Activated CD4-positive, CD25-positive, alpha-beta regulatory T cell treated with anti-CD3 and anti-CD28 coated beads, Interleukin-2, amount 50 U/mL, for 72 hours (primary cell): ENCODE measurements at places on chromosomes 11 and 22.
A peak's percentile ranks its signal among the peaks of the same experiment; 100 is the strongest.

GRCh38 chr11:26070714-26071380 is 261.1 kb upstream of the ANO3 start:
- DNase-seq = no peak

- no peak for DNase-seq
These were observed 57.8 kb downstream of the SBF1 start for GRCh38 chr22:50416996-50417395.

DNA sequence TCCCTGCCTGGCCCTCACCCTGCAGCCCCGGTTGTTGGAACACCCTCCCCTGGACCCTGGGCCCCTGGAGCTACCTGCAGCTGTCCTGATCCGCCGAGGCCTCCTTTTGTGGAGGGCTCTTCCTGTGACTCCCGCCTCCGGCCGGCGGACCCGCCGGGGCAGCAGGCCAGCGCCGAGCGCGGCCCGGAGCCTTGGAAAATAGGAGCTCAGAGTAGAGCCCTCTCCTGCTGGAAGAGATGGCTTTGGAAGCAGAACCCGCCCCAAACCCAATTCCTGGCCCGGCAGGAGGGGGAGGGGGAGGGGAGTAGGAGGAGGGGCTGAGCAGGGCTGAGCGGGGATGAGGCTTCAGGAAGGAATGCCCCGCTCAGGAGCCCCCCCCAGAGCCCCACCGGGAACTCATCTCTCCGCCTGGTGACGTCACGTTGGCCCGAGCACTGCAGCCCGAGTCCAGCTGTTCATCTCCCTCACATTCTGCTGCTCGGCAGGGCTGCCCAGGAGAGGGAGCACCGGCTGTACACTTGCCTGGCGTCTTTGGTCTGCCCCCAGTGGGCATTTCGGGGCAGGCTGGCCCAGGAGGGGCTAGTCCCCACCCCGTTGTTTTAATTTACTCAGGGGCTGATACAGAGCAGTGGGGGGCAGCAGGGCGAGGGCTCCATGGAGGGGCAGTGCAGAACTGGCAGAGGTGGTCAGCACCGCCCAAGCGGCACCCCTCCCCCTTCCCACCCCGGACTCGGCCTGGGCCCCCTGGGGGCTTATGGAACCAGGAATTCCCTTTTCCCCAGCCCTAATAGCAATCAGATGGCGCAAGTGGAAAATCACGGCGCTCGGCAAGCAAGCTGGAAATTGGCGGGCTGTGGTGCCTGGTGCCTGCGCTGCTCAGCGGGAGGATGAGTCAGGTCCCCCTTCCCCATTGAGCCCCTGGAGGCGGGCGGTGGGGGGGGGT is at the start of gene MRGPRF:
TSS of gene MRGPRF (minus strand) at position 238 of the 943 bp plus-strand sequence. CDS start 3,345 bp downstream, outside the sequence.
- DNase-seq = no peak

- no peak for DNase-seq
These were observed 12.0 kb downstream of the ETS1 start for GRCh38 chr11:128575174-128575960.

DNA sequence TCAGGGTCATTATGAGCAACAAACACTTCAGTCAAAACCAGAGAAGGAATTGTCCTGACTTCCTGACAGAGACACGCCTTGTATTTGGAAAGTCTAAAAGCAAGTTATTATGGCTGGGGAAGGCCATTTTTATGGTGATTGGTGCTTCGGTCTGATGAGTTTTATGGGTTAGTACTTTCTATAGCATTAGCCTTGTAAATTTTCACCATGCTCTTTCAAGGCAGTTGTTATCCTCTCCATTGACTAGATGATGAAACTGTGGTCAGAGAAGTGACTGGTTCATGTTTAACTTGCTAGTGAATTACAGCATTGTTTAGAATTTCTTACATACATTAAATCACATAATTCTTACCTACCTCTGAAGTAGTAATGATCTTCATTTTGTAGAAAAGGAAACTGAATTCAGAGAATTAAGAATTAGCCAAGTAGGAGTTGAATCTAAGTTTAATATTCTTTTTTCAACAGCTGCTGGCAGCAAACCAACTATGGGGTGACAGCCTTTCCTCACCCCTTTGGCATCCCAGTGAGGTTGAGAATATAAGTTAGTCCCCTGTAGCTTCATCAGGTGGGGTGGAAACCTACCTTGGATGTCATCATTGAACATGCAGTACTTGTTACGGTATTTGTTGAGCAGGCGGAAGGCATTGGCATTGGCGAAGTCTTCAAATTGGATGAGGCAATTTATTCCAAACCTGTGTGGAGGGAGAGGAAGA is 90.0 kb downstream of the CCDC81 start:
- no peak for DNase-seq

- DNase-seq = no peak
These were observed 6.5 kb upstream of the KCNQ1OT1 start for GRCh38 chr11:2706321-2706720.

DNA sequence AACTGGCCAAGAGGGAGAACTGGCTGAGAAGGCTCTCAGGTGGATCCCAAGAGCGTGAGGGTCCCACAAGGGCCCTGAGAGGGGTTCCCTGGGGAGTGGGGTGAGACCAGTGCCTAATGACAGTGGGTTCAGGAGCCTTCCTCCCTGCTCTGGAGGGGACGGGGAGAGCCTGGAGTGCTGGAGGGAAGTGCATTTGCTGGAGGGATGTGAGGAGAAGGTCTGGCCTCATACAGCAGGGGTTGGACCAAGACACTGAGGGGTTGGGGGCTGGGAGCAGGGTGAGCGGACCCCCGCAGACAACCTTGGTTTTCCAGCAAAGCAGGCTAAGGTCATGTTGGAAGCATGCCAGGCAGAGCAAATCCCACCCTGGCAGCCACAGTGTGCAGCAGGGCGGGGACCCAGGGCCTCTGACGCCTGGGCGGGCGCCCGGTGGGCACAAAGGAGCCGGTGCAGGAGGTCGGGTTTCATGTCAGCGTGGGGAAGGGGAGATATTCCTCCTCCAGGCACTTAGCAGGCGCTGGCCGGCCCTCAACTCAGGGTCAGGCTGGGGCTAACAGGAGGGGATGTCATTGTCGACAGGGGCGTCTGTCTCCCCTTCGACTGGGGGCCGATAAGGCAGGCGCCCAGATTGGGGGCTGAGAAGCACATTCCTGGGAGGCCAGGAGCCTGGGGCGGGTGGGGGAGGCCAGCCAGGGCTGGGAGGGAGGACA is 3.1 kb upstream of the DERL3 start:
- no peak for DNase-seq

GRCh38 chr11:95253141-95253540 is 22.1 kb upstream of the SESN3 start:
- DNase-seq = no peak

- DNase-seq = no peak
These were observed 8.8 kb upstream of the UBASH3B start for GRCh38 chr11:122646549-122647340.

DNA sequence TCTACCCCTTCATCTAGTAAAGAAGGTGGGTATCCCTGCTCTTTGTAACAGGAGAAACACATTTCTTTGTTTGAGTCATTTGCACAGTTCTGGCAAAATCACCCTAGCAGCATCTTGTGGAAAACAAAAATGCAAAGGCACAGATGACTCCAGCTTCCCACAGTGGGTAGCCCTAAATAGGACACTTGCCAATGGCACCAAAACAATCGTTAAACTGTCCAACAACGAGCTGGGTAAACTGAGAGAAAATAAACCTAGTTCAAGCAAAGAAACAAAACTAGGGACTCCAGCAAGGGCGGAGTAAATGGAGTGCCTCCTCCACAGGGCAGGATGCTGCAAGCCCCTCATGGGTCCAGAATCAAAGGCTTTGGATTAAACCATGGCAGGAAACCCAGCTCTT is 239.5 kb downstream of the NTM start:
- DNase-seq = no peak

DNA sequence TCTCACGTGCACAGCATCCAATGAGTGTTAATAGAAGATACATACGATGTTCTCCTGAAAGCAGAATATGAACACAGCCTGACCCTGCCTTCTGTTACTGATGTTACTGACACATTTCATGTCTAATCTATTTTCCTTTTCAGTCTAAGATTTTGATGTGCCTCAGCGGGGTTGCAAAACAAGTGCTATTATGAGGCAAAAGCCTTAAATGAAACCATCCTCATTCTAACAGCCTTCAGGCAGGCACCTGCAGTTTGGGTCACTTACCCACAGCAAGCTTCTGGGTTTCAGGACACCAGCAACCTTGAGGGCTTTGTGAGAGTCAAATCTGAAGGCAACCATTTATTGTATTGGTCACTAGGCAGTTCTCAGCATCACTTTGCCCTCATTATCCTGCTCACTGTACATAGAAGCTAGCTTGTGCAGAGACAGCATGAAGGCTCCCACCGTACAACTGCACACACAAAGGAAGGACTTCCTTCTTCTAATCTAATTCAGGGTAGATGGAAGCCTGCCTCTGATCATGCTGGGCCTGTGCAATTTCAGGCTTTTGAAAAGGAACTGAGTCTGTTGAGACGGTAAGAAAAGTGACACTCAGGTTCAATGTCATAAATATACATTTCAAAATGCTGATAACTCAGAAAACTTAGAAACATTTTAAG is 183.2 kb upstream of the PITPNB start:
- no peak for DNase-seq

- peak; percentile 17 for DNase-seq
These were observed 1.8 kb upstream of the TPBGL start for GRCh38 chr11:75238595-75239440.

GRCh38 chr22:28892175-28892731 is 8.9 kb downstream of the ZNRF3 start:
- DNase-seq = no peak

DNA sequence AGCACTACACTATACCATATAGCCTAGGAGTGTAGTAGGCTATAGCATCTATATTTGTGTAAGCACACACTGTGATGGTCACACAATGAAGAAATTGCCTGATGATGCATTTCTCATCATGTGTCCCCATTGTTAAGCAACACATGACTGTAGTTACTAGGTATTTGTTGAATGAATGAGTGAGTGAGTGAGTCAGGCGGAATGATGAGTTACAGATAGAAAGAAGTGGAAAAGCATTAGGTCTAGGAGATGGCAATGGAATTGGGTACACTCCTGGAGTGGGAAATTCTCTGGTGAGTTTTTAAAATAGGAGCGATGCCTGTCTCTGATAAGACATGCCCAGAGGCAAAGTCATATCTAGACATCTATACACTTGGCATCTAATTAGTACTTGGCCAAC is 160.5 kb upstream of the TBCEL start:
- DNase-seq = no peak

DNA sequence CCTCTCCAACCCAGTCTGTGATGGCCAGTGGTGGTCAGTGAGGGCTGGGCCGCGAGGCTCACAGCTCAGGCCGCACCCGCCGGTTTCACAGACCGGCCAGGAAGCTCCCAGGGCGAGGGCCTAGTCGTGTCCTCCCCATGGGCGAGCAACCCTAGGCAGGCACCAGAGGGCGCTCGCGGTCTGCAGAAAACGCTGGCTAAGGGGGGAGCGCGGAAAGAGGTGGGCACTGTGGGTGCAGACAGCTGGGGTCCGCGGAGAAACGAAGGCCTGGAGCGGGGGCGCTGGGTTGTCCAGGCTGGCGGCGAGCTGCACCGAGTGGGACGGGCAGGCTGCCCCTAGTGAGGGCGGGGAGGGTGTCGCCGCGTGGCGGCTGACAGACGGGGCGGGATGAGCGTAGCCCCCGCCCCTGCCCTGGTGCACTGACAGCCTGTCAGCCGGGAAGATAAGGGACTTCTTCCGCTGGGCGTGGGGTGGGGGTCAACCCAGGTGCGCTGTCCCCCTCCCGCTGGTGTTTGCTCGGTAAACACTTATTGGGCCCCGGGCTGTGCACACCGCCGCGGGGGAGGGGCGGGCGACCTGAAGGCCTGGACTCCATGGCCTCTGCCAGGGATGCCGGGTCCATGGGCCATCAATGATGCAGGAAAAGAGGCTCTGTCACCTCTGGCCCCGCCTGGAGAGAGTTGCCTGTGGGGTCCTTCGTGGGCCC is 7.5 kb downstream of the GP1BB start:
- DNase-seq = peak; percentile 87
